CD8-positive, alpha-beta memory T cell (primary cell): ENCODE measurements at places on chromosomes 3 and 15.

DNA sequence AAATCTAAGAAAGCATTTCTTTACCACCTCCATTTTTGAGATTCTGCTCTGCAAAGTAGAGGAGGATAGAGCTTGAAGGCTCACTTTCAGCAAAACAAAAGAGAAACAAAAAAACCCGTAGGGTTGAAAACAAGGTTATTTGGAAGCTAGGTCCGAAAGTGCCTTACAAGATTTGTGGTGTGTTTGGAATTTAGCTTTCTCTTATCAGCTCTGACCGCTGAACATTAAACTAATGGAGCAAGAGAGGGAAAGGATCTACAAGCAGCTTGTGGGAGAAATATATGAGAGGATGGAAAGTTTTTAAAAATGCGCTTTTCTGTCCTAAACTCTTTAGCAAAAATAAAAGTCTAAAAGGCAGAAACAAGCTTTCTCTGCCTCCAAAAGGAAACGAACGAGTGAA, 545.5 kb downstream of the NTRK3 start:
- DNase-seq, result no peak

- no peak for DNase-seq
These were observed 1273.0 kb downstream of the OTOL1 start for GRCh38 chr3:162769564-162769963.

GRCh38 chr3:40299130-40299720, 10.3 kb upstream of the EIF1B start:
- DNase-seq, result no peak

DNA sequence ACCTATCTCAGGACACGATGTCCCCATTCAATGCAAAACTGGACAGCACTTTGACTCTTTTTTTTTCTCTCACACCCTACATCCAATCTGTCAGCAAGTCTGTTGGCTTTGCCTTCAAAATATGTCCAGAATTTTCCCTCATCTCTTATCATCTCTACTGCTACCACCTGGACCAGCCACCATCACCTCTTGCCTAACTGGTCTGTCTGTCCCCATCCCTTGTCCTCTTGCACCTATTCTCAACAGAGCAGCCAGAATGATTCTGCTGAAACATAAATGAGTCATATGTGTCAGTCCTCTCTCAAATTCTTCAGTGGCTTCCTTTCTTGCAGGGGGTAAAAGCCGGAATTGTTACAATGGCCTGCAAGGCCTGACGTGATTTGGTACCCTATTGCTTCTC, 105.8 kb downstream of the CYP19A1 start:
- no peak for DNase-seq

DNA sequence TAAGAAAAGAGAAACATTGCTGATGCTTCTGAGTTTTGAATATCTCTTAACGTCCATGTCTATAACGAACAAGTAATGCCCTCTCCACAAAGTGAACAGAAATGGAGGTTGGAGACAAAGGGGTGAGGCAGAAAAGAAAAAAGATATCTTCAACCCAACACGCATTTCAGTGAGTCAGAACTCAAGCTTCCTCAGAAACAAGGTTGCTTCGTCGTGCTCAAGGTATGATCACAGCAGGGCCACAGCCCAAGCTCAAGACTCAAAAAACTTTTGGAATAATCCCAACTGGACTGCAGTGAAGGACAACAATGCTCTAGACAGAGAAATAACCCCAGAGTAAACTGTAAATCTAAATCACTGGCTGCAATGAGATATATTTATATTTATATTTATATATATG, 18.9 kb downstream of the WNT5A start:
- DNase-seq, result no peak

DNA sequence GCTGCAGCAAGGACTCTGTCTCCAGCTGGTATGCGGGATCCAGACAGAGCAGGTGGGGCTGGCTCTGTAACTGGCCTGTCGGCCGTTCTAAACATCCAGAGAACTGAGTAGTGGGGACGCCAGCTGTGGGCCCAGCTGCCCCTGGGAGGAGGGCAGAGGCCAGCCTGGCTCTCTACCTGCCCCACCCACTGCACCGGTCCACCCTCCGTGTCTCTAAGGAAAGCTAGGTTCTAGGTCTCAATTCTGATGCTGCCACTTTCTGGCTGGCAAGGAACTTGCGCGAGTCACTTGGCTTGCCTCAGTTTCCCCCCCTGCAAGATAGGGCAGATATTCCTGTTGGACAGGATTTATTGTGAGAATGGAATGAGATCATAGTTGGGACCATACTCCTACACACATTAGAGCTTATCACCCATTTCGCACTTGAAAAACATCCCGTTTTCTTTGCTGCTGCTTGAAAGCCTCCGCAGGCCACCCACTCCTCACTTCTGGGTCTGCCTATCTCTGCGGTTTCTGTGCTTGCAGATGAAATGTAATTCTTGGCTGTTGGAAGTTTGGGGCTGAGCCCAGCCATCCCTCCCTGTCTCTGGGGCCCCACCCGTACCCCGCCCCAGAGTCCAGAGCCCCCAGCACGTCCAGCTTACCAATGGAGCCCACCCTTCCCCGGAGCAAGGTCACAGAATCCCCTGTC, 65.8 kb downstream of the IQSEC1 start:
- no peak for DNase-seq

DNA sequence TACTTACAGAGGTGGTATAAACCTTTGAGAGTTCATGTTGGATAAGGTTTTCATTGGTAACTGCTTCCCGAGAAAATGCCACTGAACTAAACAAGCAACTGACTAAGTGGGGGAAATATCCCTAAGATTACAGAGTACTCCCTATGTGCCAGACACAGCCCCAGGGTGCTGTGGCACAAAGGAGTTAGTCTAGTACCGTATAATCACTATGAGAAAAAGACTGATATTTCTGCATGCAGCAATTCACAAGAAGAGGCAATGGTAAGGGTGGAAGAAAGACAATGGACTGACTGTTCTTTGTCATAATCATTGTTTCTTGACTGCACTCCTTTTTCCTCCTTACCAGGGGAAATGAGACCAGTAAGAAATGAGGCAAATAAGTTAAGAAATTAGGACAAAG, 20.0 kb upstream of the SLC25A26 start:
- DNase-seq, result no peak

DNA sequence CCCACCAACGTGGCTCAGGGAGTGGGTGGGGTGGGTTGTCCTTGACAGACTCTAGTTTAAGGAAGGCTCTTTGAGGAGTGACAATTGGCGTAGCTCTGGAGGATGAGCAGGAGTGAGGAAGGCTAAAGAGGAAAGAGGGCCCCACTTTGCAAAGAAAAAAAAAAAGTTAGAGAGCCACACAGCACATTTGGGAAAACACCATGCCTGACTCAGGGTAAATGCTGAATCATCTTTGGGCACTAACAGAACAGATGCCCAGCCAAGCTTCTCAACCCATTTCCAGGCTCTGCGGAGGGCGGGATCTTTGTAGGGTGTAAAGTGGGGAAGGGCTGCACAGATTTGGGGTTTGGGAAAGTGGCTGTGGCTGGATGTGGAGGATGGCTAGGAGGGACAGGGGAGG, 179.1 kb upstream of the RGMA start:
- DNase-seq, result no peak

DNA sequence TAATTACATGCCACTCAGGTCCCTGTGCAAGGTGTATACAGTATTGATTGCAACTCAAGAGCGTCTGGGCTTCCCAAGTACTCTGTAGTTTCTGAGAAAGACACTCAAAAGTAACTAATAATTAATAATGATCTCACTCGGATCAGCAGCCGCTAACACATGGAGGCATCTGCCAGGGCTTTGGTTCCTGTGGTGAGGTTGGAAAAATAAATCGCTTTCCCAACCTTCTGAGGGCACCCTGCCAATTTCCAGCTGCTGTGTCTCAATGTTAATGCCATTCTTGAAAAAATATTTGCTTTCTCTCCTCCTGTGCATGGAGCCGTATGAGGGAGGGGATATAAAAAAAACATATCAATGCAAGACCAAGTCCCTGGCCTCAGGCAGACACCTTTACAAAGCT, 116.5 kb upstream of the SLC2A2 start:
- DNase-seq, result no peak

GRCh38 chr3:191901741-191902140, 440.8 kb downstream of the PYDC2 start:
- DNase-seq, result no peak

DNA sequence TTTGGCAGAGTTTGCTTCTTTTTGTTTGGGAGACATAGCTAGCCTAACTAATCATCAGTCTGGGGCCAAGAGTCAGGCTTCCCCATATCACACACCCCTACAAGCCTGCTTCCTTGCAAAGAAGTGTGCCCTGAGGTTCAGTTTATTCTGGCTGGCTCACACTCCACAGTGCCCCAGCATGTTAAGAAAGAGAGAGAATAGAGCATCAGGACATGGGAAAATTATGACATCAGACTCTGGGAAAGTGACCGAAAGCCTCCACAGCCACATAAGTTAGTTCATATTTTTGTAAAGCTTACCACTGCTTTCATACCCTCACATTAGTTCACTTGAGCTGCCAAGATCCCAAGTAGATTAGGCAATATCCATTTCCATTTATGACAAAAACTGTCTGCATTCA, 63.0 kb upstream of the CFAP161 start:
- DNase-seq, result no peak

DNA sequence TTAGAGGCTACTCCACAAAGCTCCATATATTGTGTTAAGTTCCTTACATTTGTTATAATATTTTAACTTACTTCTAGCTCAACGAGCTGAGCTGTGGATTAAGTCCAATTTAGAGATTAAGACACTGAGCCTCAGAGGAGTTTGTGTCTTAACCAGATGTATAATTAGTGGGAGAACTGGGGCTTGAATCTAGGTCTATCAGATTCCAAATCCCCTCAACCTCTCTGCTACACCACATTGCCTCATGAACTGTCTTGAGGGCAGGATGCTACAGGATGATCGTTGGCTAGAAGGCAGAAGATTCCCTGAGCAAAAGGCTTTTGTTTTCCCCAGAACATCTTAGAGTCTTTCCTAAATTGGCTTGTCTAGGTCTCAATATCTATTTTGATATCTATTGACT, 890.8 kb downstream of the NAALADL2 start:
- DNase-seq, result no peak

- no peak for DNase-seq
These were observed 176.3 kb downstream of the ERC2 start for GRCh38 chr3:56291953-56292352.

DNA sequence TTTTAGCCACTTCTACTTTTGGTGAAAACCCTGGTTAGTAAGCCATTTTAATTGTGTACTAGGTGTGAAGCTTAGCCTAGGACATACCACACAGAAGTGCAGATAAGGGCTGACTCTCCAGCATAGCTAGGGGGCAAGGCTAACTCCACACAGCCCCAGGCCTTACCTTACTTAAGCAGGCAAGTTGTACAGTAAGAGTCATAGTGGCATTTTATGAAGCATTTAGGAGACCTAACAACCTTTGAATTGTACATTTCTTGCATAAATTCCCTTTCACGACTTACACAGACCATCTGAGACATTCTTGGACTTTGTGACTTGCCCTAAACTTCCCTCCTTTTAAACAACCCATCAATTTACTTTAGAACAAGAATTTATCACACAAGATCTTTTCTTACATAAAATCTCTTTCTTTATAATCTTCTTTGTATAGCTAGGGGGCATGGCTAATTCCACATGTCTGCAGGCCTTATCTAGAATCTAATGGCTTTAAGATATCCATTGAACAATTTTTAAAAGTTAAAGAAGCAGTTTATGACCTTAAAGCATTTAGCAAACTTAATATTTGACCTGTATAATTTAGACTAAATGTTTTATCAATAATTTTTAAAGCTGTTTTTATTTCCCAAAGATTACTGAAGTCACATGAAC, 18.7 kb upstream of the SKIL start:
- no peak for DNase-seq

DNA sequence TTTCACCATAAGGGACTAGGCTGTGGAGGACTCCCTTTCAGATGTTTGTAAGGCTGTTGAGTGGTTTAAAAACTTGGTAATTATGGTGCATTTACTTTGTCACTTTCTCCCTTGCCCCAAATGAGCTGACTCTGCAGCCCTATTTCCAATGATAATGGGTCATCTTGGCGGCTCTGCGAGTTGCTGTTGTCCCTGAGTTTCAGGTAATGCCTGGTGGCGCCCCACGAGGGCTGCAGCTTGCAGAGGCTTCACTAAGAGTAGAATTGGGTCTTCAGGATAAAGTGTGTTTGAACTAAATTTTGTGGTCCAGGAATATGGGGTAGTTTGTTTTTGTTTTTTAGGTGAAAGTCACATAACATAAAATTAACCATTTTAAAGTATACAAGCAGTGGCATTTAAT, 450.1 kb upstream of the CFAP20DC start:
- DNase-seq, result no peak
